ENCODE measurements at places on chromosomes 16 and 17. TPM values are rescaled to one million over a fixed set of nuclear protein-coding genes. Genes with fewer than 3 reads are reported as not detected.

DNA sequence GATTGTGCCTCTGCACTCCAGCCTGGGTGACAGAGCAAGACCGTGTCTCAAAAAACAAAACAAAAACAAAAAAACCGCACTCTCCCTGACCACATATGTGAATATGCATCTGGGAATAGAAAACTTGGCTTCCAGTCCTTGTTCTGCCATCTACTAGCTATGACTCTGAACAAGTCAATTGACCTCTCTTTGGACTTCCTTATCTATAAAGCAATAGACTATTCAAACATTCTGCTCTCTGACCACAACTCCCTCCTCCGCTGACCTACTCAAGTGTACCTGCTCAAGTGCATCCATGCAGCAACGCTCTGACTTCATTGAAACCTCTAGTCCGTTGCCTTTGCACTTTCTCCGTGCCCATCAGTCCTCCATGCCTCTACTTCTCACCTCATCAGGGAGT lies 52.6 kb upstream of the KDM6B start:
- DNase-seq = no peak

Gene KRT24
- total RNA-seq = not detected

DNA sequence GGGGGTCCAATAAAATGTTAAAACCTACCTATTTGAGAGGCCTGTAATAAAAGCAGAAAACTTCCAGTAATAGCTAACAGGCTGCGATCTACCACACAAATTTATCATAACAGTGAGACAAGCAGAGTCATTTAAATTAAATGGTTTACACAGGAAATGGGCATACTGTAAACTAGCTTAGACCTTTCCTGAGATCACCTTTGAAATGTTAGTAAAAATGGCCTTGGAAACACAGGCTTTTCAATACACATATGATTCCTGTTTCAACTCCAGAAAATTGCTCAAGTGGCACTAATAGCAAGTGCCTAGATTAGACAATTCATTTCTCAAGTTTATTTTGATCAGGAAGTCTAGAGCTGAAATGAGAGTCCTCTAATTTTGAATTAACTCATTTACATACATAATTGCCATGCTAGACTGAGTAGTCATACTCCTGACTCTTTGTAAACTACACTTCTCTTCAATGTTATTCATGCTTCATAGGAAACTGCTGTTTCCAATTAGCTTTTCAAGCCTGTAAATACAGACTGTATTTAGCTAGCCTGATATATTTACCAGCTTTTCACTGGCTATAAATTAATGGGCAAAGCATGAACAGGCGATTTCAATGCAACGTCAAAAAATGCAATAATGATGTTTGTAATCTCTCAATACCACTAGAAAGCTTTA lies 43.3 kb downstream of the PARN start:
- no peak for DNase-seq

Gene DNAAF1
- total RNA-seq = not detected

Gene KRT25
- not detected for total RNA-seq

Gene ABCC3
- not detected for total RNA-seq

- DNase-seq = no peak
Measured at GRCh38 chr17:78529871-78530670, 47.1 kb downstream of the DNAH17 start.

- peak; percentile 12 for DNase-seq
Measured at GRCh38 chr16:24753437-24753836, 24.0 kb downstream of the TNRC6A start.

DNA sequence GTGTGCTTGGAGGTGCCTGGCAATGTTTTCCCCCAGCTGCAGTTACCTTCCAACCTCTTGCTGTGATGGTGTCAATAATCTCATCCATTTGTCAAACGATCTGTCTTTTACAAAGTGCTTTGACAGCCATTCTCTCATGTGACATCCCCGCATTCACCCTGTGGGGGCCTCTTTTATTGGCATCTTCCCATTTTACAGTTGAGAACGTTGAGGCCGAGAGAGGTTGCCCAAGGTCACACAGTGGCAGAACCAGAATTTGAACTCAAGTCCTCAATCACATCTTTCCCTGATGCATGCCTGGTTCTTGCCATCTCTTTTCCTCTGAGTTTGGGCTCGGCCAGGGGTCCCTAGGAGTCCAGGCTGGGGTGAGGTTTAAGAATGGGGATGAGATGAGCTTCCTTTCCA lies 1.5 kb downstream of the TAOK2 start:
- DNase-seq = no peak

Gene STARD3
- total RNA-seq = 47.9 TPM

DNA sequence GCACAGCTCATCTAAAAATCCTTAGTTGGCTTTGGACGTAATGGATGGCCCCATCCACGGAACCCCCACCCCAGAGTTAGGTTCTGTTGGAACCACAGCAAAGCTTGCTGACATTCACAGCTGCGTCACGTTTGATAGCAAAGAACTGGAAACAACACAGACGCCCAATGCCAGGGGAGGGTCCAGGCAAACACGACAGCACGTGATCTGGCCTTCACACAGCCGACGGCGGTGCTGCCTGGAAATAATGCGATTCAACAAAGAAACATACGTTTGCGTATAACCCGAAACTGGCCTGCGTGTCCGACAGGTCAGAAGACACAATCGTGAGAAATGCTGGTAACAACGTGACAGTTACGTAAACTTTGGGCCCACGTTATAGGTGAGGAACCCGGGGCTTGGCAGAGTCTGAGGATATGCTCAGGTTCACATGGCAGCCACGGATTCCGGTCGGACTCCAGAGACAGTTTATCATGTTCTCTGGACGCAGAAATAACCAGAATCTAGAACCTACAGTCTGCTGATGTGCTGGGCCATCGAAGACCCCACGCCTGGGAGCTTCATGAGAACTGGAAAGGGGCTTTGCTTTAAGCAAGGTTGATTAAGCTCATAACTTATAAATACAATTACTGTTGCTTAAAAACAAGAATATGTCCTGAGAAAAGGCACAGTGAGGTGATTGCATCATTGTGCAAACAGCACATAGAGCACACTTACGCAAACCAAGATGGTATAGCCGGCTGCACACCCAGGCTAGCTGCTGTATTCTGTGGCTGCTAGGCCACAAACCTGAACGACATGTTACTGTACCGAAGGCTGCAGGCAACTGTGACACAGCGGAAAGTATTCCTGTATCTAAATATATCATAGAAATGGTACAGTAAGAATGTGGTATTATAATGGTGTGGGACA lies 70.4 kb downstream of the RPH3AL start:
- no peak for DNase-seq

GRCh38 chr17:58970609-58971450 lies 135.8 kb downstream of the TRIM37 start:
- no peak for DNase-seq

GRCh38 chr17:61404913-61405685 lies 5.5 kb downstream of the TBX2 start:
- no peak for DNase-seq

Gene FLYWCH1
- total RNA-seq = 24.3 TPM

- peak; percentile 49 for DNase-seq
Measured at GRCh38 chr16:80806927-80807340, 2.5 kb upstream of the CDYL2 start.

Gene RAI1
- 19.6 TPM for total RNA-seq

- no peak for DNase-seq
Measured at GRCh38 chr16:66295213-66295612, 71.3 kb upstream of the CDH5 start.

- no peak for DNase-seq
Measured at GRCh38 chr17:77165577-77165976, 24.8 kb downstream of the SEC14L1 start.

DNA sequence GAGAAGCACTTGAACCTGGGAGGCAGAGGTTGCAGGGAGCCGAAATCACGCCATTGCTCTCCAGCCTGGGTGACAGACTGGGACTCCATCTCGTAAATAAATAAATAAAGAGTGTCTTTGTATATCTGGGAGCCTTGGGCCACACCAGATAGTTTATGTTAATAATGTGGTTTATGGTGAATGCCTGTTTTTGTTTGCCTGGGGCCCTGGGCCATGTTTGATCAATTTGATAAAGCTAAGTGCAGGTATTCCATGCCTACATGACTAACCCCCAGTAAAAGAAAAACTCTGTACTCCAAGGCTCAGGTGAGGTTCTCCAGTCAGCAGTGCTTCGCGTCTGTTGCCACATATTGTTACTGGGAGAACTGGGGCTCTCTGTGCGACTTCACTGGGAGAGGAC lies 15.1 kb downstream of the SCIMP start:
- DNase-seq = no peak

DNA sequence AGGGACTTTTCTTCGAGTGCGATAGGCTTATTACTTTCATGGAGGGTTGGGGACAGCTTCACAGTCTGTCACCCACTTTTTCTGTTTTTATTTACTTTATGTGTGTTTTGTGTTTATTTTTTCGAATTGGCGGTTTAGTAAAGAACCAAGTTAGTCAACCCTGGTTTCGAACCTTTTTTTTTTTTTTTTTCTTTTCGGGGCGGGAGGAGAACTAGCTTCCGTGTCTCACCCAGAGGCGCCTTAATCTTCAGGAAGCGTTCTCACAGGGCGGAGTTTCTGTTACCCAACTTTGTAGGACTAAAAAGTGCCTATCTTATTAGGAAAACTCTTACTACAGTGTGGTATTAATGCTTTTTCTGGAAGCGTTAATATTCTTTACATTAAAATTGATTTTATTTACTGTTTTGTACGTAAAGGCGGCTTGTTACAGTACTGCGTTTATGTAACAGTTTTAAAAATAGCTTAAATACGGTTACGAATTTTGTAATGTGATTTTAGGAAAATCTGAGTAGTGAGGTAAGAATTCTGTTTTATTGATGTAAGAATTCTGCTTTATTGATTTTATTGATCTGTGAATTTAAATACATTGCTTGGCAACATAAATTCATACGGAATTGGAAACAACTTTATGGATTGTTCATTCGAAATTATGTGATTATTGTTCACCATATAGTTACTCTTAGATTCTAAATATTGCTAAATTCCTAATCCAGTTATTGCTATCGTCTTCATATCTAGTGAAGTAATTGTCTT lies 885 bp downstream of the ZNF207 start:
- DNase-seq = peak; percentile 22

Gene RNF112
- total RNA-seq = 0.10 TPM

Gene RHBDL1
- 0.49 TPM for total RNA-seq

DNA sequence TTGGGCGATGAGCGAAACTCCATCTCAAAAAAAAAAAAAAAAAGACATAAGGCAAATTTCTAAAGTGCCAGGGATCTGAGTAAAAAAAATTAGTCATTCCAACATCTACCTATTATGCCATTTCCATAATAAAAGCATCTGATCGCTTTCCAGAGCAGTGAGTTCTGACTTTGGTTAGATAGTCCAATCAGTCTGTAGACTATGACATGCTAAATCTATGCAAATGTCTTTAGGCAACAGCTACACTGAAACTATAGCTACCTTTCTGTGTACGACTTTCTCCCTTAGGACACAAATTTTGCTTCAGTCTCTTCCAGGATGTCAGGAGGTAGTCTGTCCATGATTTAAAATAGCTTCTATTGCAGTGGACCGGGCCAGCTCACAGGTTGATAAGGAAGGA lies 58.9 kb upstream of the ARHGAP44 start:
- DNase-seq = no peak

Gene CCL3
- 52.7 TPM for total RNA-seq

GRCh38 chr16:29857133-29857760 lies 5.8 kb downstream of the CDIPT start:
- no peak for DNase-seq

DNA sequence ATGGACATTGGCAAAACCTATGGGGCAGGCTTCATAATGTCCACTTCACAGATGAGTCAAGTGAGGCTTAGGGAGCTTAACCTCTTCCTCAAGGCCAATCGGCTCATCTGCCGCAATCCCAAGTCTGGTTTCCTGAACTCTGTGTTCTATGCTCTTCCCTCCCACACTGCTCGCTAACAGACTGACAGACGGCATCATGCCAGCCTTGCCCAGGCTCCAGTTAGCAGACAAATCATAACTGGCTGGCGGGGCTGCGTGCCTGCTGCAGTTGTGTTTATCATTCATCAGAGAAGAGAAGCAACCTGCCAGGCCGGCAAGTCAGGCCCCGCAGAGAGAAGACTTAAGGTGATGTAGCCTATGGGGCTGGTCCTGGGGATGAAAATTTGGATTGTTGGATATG lies 216.2 kb upstream of the ASIC2 start:
- DNase-seq = no peak

- DNase-seq = no peak
Measured at GRCh38 chr17:74832421-74832820, 27.3 kb downstream of the GRIN2C start.

Gene ARHGAP44
- total RNA-seq = 0.16 TPM

Gene GUCY2D
- not detected for total RNA-seq

- peak; percentile 45 for DNase-seq
Measured at GRCh38 chr16:54928411-54929089, 2.1 kb upstream of the IRX5 start.

GRCh38 chr17:8084250-8084649 lies 3.3 kb downstream of the ALOX12B start:
- DNase-seq = no peak

Gene PYDC1
- not detected for total RNA-seq

- DNase-seq = no peak
Measured at GRCh38 chr17:38658741-38659345, 15.9 kb downstream of the EPOP start.

DNA sequence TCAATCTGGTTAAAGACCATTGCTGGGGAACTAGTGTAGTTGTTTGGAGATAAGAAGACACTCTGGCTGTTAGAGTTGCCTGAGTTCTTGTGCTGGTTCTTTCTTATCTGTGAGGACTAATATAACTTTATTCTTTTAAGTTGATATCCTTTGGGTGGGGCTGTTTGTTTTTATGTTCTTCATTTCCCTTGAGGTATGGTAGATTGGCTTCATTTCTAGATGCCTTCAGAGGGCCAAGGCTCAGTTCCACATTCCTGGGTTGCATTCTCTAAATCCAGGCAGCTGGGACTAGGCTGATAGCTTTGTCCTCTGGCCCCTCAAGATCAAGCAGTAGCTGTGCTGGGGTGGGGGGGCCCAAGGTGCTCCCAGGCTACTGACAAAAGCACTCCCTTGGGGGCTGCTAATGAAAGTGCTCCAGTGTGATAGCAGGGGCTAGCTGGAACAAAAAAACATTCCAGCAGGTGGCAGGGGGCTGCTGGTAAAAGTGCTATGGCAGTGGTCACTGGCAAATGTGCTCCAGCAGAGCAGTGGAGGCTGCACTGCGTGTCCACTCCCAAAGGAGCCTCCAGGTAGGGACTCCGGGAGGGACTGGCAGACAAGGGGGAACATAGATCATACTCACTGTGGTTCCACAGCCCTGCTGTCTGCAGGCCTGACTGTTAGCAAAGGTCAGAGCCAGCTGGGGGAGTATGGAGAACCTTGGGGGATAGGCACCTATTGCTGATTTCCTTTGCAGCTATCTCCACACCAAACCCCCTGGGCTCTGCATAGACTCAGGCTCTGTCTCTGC lies 45.9 kb upstream of the KCNJ16 start:
- DNase-seq = no peak

DNA sequence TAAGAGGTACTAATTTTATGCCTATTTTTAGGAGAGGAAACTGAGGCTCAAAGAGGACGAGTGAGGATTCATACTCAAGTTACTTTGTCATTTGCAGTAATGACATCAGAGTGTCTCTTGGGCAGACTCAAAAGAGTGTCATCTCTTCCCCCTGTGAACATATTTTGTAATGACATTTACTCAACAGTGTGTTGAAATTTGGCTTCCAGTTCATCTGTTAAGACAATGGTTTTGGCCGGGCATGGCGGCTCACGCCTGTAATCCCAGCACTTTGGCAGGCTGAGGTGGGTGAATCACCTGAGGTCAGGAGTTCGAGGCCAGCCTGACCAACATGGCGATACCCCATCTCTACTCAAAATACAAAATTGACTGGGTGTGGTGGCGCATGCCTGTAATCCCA lies 28.9 kb downstream of the WFDC1 start:
- no peak for DNase-seq

GRCh38 chr16:85847681-85848601 lies 48.4 kb downstream of the COX4I1 start:
- DNase-seq = no peak

- DNase-seq = no peak
Measured at GRCh38 chr17:20241855-20242254, 225.5 kb downstream of the LGALS9B start.
